ENCODE measurements at places on chromosomes 6 and 20.

DNA sequence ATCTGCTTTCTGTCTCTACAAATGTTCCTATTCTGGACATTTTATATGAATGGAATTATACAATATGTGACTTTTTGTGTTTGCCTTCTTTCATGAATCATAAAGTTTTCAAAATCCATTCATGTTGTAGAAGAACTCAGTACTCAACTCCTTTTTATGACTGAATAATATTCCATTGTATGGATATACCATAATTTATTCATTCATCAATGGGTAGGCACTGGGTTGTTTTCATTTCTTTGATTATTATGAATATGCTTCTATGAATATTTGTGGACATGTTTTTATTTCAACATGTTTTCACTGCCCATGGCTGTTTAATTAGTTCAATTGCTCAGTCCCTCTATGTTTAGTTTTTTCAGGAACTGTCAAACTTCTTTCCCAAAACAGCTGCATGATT is 76.5 kb upstream of the GTSF1L start:
- H3K4me3 ChIP-seq, result no peak overlapping the region
- no peak for DNase-seq
- H3K4me1 ChIP-seq, result no peaks in the 10 kb centered on the region
- peaks cover 10% of the 10 kb centered on the region for H3K27me3 ChIP-seq
- H3K27ac ChIP-seq, result no peak overlapping the region

- no peaks in the 10 kb centered on the region for H3K36me3 ChIP-seq
- no peak for DNase-seq
- no peak overlapping the region for H3K4me3 ChIP-seq
- H3K4me1 ChIP-seq, result no peaks in the 10 kb centered on the region
- H3K27ac ChIP-seq, result no peak overlapping the region
Observed at GRCh38 chr6:54308986-54309315, 710 bp downstream of the TINAG start.

- peaks cover 35% of the 10 kb centered on the region for H3K27me3 ChIP-seq
- no peak overlapping the region for H3K4me3 ChIP-seq
- no peaks in the 10 kb centered on the region for H3K36me3 ChIP-seq
- no peak overlapping the region for H3K27ac ChIP-seq
Observed at GRCh38 chr20:46746956-46747526, 37.6 kb downstream of the SLC2A10 start.

GRCh38 chr20:13442986-13443385 is 195.7 kb downstream of the TASP1 start:
- no peak overlapping the region for H3K27ac ChIP-seq
- peaks cover 25% of the 10 kb centered on the region for H3K36me3 ChIP-seq
- DNase-seq, result no peak
- no peaks in the 10 kb centered on the region for H3K4me1 ChIP-seq

DNA sequence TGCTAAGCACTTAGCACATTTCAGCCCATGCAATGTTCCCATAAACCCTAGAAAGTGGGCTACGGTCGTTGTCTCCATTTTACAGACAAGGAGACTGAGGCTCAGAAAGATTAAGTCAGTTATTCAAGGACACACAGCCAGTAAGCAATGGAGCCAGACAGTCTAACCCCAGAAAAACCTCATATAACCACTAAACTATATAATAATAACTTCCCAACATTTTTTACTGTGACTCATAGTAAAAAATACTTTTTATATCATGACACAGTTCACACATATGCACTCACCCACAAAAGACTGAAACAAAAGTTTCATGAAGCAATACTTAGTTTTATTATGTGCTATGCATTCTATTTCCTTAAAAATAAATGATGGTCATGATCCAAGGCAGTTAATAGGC is 66.2 kb upstream of the EYA2 start:
- no peak for DNase-seq
- H3K27me3 ChIP-seq, result peaks cover 12% of the 10 kb centered on the region
- H3K27ac ChIP-seq, result no peak overlapping the region
- H3K4me3 ChIP-seq, result no peak overlapping the region
- H3K4me1 ChIP-seq, result no peaks in the 10 kb centered on the region

DNA sequence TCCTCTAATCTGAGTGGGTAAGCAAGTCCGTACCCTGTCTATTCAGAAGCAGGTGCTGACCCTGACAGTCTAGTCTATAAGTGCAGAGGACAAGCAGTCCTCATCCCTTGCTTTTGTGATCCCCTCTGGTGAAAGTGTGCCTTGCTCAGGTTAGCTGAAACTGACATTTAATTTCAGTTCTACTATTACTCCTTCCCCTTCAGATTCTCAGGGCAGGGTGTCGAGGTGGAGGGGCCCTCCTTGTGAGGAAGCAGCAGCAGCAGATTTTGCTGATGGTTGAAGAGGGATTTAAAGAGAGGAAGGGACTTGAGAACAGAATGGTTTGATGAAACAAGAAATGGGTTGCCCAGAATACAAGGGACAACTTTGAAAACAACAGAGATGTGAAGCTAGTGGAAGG is 309.3 kb downstream of the CLIC5 start:
- no peaks in the 10 kb centered on the region for H3K27me3 ChIP-seq
- no peaks in the 10 kb centered on the region for H3K36me3 ChIP-seq
- no peak overlapping the region for H3K4me3 ChIP-seq
- H3K27ac ChIP-seq, result no peak overlapping the region
- peaks cover 10% of the 10 kb centered on the region for H3K4me1 ChIP-seq

DNA sequence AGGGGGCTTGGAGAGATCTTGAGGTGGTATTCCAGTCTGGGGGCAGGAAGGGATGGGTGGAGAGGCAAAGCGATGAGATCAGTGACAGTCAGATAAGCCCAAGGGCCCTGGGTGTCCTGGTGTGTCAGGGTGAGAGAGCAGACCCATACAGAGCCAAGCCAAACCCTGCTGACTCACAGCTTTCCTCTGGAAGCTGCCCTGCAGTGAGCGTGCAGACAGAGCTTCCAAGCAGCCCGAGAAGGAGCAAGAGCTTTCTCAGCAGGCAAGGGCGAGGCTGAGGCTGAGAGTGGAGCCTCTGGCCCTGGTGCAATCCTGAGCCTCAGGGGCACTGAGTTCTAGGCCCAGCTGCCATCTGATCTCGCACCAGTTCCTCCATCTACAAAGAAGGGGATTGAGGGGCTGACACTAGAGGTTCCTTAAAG is 91.1 kb upstream of the HIVEP1 start:
- H3K27me3 ChIP-seq, result peaks cover 4% of the 10 kb centered on the region
- H3K4me3 ChIP-seq, result no peak overlapping the region
- no peak overlapping the region for H3K27ac ChIP-seq
- DNase-seq, result no peak
- H3K36me3 ChIP-seq, result no peaks in the 10 kb centered on the region
- H3K4me1 ChIP-seq, result peaks cover 4% of the 10 kb centered on the region

DNA sequence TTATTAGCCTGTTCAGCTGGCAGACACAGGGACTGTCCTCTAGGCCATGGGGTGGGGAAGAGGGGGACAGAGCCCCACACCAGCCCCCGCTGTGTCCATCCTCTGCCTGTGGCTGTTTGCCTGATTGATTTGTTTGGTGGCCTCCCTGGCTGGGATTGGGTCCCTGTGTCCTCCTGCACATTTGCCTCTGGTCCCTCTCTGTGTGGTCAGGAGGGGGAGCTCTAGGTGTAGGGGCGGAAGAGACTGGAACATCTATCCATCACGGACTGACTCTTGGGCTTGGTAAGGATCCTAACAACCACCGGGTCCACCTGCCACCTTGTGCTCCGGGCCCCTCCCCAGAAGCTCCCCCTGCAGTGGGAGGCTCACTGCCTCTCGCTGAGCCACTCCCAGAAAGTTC is 38.4 kb upstream of the CCDC167 start:
- H3K36me3 ChIP-seq, result no peaks in the 10 kb centered on the region
- no peak overlapping the region for H3K4me3 ChIP-seq
- peaks cover 19% of the 10 kb centered on the region for H3K4me1 ChIP-seq
- H3K27ac ChIP-seq, result peak overlapping the region; percentile 58
- no peaks in the 10 kb centered on the region for H3K27me3 ChIP-seq

DNA sequence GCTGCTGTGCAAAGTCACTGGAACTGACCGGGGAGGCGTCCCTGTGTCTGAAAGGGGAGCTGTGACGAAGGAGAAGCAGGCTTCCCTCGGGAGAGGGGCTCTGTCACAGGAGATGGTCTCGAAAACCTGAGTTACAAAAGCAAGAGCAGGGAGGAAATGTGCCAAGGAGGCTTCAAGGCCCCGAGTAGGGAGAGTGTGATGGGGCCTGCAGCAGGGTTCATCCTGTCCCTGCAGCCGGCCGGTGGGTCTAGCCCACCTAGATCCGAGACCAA is 16.7 kb downstream of the DYNLT1 start:
- H3K4me3 ChIP-seq, result no peak overlapping the region
- peaks cover 25% of the 10 kb centered on the region for H3K36me3 ChIP-seq
- H3K4me1 ChIP-seq, result peaks cover 10% of the 10 kb centered on the region
- no peak overlapping the region for H3K27ac ChIP-seq
- H3K27me3 ChIP-seq, result no peaks in the 10 kb centered on the region

- no peak for DNase-seq
- no peaks in the 10 kb centered on the region for H3K27me3 ChIP-seq
- no peak overlapping the region for H3K4me3 ChIP-seq
- H3K27ac ChIP-seq, result peak overlapping the region; percentile 39
- H3K4me1 ChIP-seq, result no peaks in the 10 kb centered on the region
Observed at GRCh38 chr20:10603971-10604864, 69.6 kb downstream of the JAG1 start.

DNA sequence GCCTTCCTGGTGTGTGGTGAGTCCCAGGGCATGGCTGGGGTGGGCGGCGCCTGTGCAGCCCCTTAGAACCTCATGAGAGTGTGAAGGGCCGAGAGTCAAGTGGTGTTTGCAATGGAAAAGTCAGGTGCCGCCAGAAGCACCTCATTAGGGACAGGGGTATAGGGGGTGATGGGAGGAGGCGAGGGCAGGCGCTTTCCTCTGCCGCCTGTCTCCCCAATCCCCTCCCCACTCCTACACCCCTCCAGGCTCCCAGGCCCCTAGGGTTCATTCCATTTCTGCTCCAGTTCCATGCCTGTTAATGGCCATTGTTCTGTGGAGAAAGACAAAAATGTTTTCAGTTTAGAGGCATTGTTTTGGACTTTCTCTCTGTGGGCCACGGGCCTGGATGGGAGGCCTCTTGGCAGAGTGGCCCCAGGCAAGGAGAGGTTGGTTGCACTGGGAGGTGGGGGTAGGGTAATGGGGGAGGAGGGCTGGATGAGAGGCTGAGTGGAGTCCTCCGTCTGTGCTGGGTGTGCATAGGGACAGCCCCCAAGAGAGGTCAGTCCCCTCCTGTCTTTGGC is 21.4 kb upstream of the SCUBE3 start:
- no peak overlapping the region for H3K27ac ChIP-seq
- no peaks in the 10 kb centered on the region for H3K36me3 ChIP-seq
- no peaks in the 10 kb centered on the region for H3K4me1 ChIP-seq

- no peak overlapping the region for H3K4me3 ChIP-seq
- no peaks in the 10 kb centered on the region for H3K27me3 ChIP-seq
- peaks cover 19% of the 10 kb centered on the region for H3K36me3 ChIP-seq
- peaks cover 5% of the 10 kb centered on the region for H3K4me1 ChIP-seq
- H3K27ac ChIP-seq, result no peak overlapping the region
Observed at GRCh38 chr20:62010551-62011402, 54.9 kb downstream of the TAF4 start.

Data from memory B cell (primary cell).